NCI-H1436 (cell line): ENCODE measurements at places on chromosomes 4 and X.
A peak's percentile ranks its signal among the peaks of the same experiment; 100 is the strongest.

DNA sequence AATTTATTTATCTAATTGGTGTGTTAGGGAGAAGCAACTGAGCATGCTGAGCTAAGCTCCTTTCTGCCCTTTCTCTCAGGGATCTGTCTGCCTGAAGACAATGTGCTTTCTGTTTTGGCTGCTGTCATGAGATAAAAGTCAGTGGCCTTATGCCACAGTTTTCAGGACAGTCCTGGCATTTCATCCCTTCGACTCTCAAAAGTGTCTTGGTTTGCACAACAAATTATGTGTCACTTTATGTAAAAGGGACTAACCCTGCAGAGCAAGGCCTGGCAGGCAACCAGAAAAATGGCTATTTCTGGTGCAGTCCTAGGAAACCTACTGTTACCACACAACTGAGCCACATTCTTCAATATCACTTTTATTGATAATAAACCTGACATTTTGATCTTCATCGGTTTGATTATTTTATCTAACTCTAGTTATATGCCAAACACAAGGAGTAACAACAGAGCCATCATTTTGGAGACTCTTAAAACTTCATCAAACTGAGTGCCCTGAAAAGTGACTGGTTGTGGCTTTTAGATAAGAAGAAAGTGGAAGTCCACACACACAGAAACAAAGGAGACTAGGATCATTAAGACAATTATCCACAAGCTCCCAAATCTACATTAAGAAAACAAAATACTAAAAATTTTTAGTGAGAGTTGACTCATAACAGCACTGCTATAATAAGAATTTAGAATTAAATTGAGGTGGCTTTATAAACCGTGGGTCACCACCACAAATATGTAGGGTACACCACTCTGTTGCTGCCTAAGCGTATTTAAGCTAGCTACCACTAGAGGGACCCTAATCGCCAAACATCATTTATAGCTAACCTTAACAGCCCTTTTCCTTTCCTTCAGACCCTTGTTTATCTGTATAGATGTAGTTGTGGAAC lies 95.9 kb upstream of the PTPN13 start:
- peak; percentile 60 for DNase-seq

- DNase-seq, result no peak
Measured at GRCh38 chr4:151624626-151625565, 135.9 kb downstream of the GATB start.

DNA sequence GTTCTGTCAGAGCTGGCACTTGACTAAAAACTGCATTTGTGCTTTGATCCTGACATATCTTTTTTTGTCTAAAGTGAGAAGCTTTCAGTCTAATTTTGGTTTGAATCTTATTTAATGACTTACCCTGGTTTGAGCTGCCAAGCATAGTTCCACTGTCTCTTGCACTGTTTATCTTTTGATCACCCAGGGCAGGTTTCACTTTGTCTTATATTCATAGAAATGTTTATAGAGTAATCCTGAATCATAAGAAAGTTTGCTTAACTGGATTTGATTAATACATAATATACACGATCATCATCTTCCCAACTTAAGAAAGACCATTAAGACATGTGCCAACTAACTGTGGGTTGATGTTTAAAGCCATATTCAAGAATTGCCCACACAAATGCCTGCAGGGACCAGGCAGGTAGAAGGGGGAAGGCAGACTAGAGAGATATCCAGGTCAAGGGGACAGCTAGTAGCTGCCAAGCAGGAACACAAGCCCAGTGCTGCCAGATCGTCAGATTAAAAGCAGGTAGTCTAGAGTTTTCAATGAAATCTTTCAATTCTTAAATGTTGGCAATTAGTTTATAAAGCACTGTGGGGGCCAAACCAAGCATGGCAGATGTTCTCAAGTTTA lies 1.9 kb downstream of the GK start:
- DNase-seq, result no peak

DNA sequence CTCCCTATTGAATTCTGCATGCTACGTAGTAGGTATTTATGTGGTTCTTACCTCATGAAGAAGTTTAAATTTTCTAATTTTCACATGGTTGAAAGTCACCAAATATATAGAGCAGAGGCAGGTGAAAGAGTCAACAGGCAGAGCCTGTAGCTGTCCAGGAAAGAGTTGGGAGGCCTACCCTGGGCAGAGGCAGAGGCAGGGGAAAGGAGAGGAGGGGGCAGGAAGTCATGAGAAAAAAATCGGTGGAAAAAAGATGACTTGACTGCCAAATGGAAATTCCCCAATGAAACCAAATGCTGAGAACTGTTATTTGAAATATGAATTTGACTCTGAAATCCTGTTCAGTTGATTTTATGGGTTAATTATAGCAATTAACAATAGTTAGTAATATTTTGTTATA lies 23.1 kb upstream of the GPR34 start:
- no peak for DNase-seq

- no peak for DNase-seq
Measured at GRCh38 chrX:85115252-85115651, 111.6 kb downstream of the APOOL start.

- DNase-seq, result no peak
Measured at GRCh38 chr4:185128272-185129119, 14.6 kb upstream of the SLC25A4 start.

DNA sequence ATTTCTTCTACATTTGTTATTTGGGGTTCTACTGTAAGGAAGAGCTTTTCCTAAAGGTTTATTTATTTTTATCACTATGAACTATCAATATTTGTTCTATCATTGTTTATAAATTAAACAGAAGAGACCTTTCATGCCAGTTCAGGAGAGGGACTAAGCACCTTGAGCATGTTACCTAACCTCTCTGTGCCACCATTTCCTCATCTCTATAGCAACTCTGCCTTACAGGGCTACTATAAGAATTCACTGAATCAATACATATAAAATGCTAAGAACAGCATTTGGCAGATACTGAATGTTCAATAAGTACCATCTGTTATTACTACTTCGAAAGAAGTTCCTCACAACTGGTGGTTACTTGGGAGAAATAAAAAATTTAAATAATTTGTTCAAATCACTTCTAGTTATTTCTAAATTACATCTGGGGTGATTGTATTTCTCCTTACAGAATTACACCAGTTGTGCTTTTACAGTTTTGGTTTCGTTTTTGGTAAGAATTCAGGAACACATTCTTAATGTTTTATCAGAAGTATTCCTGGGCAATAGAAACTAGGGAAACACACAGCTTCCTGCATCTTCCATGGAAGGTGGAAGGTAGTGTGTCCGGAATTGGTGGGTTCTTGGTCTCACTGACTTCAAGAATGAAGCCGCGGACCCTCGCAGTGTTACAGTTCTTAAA lies 32.9 kb downstream of the EREG start:
- no peak for DNase-seq

DNA sequence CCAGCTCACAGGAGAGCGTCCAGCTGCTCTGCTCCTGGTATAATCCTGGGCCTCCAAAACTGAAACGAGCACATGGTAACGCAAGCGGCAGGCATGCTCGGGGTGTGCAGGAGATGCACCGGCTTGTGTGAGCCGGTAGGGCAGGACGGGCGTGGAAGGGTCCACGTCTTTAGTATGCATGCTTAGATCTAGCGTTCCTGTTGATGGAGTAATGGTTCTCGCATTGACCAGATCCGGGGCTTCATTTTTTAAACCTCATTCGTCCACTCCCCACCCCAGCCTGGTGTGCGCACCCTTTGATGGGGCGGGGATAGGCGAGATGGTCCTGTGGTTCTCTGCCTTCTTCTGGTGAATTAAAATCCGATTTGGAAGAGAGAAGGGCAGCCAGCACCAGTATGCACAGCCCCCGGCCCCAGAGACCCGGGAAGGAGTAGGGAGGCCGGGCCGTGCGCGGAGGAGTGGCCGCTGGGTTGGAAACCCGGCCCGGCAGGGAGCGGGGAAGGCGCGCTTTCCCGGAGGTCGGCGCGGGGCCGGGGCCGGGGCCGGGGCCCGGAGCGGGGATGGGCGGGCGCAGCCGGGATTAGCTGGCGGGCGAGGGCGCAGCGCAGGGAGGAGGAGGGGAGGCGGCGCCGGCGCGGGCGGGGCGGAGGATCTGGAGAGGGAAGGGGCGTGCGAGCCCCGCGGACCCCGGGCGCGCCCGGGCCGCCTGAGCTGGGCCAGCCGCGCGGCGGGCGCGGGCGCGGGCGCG lies 39.9 kb downstream of the FAM149A start:
- no peak for DNase-seq

- no peak for DNase-seq
Measured at GRCh38 chr4:157075811-157076577, at the start of gene GLRB. Gene GLRB, plus strand, starts transcription at chr4:157076150. Its CDS starts 1,875 bp downstream, at chr4:157078025.

DNA sequence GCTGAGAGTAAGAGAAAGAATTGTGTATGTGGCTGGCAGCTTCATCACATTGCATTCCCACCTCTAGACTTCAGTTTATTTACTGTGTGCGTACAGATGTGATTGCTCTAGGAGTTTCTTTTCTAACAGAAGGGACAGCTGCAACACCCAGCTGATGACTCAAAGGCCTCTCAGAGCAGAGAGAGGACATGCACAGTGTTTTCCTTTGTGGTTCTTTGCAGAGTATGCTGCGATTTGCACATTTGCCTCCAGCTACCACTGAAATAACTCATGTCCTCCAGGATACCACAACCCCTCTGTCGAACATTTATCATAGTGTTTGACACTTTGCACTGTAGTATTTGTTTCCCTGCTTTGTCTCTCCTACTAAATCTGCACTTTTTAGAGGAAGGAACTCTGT lies 294.1 kb downstream of the STIM2 start:
- no peak for DNase-seq

GRCh38 chr4:184420402-184420801 lies 53.9 kb downstream of the IRF2 start:
- no peak for DNase-seq

DNA sequence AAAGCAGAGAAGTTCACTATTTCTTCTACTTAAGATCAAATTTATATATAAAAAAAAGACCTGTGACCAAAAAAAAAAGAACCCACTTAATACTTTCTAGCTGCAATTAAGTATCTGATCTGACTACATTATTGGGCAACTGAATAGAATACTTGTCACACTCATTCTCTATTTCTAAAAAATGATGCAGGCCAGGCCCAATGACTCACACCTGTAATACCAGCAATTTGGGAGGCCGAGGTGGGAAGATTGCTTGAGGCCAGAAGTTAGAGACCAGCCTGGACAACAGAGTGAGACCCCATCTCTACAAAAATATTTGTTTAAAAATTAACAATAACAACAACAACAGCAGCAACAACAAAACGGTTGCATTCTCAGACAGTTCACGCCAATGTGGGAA lies 108.8 kb upstream of the BMP2K start:
- no peak for DNase-seq

GRCh38 chr4:6196324-6196723 lies 4.0 kb downstream of the JAKMIP1 start:
- no peak for DNase-seq

DNA sequence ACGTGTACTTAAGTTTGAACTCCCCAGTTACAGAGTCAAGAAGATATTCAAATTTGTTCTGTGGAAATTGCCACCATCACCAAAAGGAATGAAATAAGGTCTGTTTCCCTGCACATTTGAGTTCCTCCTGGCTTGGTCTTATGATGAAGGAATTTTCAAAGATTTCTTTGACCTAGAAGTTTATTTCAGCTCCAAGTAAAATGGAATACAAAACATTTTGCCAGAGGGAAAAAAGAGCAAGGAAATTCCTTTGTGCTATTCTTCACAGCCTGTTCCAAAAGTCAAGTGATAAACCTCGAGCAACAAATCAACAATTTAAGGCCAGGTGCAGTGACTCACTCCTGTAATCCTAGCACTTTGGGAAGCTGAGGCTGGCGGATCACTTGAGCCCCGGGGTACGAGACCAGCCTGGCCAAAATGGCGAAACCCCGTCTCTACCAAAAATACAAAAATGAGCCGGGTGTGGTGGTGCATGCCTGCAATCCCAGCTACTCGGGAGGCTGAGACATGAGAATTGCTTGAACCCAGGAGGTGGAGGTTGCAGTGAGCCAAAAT lies 3.4 kb downstream of the NKRF start:
- no peak for DNase-seq

- no peak for DNase-seq
Measured at GRCh38 chr4:109207061-109207460, 95.4 kb downstream of the COL25A1 start.

- DNase-seq, result no peak
Measured at GRCh38 chr4:114396808-114397207, 201.8 kb upstream of the UGT8 start.

DNA sequence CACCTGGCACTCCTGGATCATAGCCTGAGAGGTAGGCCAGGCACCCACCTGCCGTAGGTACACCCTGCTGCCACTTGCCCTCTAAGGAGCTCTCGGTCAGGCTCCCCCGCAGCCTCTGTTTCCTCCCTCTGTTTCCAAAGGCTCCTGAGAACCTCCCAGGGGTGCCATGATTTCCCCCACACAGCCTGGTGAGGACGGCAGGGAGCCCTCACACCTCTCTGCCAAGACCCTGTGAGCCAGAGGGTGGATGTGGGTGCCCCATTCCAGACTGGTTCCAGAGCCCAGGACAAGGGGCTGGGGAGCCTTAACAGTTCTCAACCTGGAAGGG lies 1.6 kb upstream of the ABLIM2 start:
- no peak for DNase-seq

GRCh38 chr4:122806981-122807679 lies 19.5 kb upstream of the FGF2 start:
- no peak for DNase-seq

- DNase-seq, result no peak
Measured at GRCh38 chr4:2332976-2333319, 71.0 kb upstream of the MXD4 start.

DNA sequence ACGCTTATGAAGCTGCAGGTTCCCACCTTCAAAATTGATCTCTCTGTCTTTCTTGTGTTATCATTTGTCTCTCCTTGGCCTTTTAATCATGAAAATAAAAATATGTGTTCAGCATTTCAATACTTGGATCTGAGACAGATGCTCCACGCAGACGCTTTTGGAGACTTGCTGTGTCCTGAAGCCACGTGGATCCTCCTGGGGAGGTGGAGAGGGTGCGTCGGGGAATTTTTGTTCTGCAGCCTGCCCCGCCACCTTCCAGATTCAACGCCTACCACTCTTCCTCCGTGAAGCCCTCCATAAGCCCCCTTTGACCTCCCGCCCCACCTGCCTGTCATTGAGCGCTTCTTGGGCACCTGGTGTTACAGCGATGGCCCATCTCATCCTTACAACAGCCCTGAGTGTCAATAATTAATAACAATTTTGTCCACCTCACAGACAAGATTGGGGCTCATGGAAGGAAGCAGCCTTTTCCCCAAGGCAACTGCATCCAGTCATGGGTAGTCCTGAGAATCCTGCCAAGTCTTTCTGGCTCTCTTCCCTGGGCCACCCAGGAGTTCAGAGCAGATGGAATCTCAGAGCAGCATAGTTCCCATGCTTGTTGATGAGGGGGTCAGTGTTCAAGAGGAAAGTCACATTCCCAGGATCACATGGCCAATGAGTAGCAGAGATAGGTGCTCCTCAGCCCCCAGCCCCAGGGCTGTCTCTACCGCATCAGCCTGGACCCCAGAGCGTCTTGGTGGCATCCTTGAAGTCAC lies 172.6 kb upstream of the PSAPL1 start:
- no peak for DNase-seq
